ENCODE measurements at places on chromosomes 12 and 14.

GRCh38 chr12:49340971-49341776, 4.2 kb upstream of the C1QL4 start:
- DNase-seq, result no peak

DNA sequence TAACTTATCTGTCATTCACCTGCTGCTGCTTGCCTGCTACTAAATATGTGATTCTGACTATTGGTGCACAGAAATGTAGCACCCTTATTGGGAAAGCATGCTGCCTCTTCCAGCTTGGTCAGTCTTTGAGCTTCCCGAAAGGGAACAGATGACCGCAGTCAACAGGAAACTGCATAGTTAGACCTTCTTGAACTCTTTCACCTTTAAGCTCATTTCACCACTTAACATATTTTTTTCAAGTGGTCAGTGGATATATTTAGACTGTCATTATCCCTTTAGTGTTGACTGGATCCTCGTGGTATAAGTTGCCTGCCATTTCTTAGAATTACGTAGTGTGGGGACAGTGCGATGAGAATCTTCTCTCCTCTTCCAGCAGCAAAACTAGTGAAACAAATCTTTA, 224.9 kb downstream of the FBXL14 start:
- no peak for DNase-seq

GRCh38 chr12:99444859-99445316, 202.7 kb upstream of the GARIN6 start:
- DNase-seq, result no peak

DNA sequence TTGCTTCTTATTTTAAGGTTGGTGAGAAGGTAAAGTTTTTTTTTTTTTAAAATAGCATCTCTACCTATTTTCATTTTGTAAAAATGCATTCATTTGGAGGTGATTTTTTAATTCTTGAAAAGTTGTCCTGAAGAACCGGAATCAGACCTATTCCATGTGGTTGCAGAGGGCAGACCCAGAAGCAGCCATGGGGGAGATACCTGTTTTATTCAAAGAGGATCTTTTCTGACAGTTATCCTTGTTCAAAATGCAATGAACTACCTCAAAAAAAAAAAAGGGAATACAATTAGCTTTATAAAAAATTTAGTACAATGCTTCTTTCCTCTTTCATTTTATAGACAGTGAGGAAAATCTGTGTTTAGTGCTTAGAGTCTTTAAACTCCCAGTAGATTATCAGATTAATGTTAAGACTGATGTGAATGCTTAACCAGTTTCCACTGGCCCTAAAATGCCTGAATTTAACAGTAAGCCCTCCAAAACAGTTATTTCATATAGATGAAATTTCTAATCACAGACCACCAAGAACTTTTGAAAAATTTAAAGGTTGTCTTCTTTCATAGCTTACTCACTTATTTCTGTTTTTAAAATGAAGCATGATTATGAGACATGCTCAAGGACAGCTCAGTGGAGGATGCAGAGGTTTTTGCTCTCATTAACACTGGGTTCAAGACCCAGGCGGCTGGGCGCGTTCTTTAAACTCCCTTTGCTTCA, 8.6 kb upstream of the NEMF start:
- DNase-seq, result no peak

GRCh38 chr12:100901266-100901665, 106.7 kb downstream of the ANO4 start:
- no peak for DNase-seq

- DNase-seq, result no peak
Measured at GRCh38 chr12:43104494-43104893, 447.5 kb downstream of the ADAMTS20 start.

DNA sequence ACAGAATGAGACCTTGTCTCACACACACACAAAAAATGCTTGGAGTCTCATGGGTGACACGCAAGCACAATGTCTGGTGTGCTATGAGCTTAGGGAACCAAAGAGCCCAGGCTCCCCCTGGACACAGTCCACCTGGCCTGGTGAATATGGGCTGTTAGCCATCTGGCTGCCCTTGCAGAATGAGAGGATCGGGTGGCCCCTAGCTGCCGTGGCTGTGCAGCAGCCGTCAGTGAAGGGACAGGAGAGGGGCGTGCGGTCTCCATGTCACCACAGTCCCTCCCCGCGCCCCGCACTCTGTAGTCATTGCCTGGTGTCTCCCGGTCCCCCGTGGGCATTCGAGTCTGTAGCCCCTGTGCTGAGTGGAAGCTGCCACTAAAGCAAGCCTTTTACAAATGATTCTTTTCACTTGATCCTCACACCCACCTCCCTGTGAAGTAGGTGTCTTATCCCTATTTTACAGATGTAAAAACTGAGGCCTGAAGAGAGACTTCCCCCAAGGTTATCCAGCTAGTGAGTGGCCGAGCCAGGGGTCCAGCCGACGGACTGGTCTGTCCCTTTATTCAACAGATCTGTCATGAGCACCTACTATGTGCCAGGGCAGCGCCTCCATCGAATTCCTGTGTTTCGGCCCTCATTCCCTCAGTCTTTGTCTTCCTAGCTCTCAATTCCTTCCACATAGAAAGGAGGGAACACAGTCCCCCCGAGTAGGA, 18.8 kb downstream of the MVK start:
- no peak for DNase-seq

DNA sequence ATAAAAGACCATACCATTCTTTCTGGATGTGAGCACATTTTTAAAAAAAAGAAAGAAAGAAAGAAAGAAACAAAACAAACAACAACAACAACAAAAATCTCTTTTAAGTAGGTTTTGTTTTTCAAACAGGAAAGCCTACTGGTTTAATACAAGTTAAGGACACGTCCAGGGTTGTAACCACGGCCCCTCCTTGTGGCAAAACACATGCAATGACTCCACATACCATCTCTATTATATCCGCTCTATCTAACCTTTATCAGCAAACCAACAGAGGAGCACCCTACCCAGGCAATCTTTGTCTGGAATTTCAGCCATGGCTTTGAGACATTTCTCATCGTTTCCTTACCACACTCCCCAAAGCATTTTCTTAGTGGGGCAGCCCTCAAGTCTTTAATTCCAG, 360.5 kb upstream of the TMPO start:
- no peak for DNase-seq

DNA sequence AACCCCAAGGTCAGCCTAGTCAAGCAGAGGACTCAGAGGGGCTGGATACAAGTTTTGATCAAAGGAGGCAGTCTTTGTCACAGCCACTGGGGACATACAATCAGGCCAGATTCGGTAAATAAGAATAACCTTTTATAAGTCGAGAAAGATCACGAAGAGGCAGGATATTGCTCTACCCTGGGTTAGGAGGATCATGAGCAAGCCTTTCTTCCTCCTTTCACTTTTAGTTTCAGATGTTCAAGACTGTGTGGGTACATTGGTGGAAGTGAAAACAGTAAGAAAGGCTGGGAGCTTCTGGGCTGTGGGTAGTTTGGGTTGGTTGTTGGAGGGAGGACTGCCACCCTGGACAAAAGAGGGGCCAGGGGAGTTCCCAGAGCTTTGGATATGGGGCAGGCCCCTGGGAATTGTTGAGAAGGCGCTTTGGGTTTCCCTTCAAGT, 127.7 kb downstream of the SNAPC1 start:
- DNase-seq, result no peak

GRCh38 chr12:67107235-67107634, 161.9 kb upstream of the CAND1 start:
- DNase-seq, result no peak

DNA sequence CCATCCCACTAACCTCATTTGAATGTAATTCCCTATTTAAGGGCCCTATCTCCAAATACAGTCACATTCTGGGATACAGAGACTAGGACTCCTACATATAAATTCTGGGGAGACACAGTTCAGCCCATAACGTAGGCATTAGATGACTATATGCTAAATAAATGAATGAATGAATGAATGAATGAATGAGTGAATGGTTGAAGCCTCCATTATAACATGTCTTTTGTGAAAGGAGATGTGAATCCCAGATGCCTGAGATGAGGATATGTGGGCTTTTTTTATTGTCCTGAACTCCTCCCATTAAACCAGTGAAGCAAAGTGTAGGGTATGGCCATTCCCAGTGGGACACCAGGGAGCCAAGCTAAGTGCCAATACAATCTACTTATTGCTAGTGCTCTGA, 20.5 kb upstream of the TMEM233 start:
- DNase-seq, result no peak

DNA sequence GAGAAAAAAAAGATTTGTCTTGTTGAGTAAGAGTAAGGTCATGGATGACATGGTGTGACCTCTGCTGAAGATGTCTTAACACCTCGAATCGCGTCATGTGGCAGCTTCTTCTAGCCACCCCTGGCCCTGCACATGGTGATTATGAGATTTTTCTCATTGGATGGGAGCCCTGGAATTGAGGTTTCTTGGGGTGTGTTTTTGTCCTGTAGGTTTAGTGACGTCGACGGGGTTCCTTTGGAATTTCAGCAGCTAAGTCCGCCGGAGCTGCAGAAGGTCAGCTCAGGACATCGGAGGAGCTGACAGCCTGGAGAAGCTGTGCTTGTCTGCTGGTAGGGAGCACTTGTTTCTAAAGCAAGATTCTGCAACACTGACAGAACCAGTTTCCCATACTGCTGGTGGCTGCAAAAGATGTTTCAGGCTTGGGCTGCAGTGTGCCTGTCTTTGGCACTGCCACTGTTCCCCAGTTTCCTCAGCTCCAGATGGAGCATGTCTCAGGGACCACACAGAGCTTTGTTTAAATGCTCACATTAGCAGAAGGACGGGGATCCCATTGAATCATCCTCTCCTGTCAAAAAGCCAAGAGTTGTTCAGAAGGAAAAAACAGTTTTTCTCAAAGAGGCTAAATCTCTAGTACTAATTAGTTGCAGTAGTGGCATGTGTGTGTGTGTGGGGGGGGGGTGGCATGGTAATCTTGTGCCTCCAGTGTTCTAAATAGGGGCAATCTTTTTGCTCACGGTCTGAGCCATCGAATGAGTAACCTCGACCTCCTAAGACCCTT, 5.2 kb upstream of the FOS start:
- no peak for DNase-seq

- no peak for DNase-seq
Measured at GRCh38 chr12:108811411-108812180, 45.8 kb downstream of the SSH1 start.

DNA sequence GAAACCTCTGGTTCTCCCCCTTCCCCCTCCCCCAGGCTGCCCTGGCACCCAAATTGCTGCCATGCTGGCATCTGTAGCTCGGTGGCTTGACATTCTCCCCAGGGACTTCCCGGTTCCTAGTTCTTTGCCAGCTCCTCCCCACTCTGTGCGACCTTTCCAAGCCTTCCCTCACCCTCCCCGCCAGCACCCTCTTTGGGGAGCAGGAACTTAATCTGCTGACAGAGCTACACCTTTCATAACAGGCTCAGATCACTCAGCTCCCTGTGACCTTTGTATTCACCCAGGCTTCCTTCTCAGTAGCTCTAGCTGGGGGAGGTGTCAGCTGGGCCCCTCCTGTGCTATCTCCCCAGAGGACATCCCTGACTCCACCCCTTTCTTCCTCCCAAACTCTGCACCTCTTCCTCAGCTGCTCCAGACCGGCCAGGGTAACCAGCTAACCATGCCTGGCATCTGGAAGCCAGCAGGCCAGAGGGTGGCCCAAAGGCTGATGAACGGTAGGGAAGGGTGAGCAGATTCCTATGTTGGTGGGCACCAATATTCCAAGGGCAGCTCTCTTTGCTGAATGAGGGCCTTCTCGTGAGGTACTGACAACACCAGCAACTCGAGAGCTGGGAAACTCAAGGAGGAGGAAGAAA, 1.8 kb upstream of the COX14 start:
- no peak for DNase-seq

DNA sequence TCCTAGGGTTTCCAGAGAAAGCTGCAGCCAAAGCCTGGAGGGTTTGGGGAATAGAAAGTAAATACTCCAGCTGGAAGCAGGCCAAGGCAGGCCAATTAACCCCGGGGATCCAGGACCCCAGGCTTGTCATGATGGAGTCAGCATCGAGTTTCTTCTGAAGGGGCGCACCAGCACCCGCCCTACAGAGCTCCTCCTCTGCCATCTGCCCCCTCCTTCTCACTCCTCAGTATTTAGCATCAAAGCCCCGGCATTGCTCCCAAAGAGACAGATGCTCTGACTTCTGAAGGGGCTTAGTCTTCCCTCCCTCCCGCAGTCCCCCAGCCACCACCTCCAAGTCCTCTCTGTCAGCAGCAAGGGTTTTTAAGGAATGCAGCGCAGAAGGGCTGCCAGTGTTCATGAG, 285.1 kb upstream of the NOS1 start:
- no peak for DNase-seq

DNA sequence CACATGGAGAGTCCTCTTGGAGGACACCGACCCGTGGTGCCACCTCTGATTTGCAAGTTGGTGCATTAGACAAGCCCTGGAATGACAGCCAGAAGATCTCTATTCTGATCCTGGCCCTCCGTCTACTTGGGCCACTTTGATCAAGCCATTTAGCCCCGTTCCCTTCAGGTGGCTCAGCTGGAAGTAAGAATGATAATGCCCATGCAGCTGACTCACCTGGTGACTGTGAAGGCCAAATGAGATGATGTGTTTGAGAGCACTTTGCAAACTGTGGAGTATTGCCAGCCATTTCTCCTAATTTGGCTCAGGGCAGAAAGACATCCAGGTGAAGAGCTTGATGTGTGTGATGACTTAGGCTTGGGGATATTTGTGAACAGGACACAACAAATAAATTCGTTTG, 165.9 kb downstream of the ETV6 start:
- no peak for DNase-seq

GRCh38 chr12:117311-117710, 50.7 kb downstream of the IQSEC3 start:
- DNase-seq, result no peak

GRCh38 chr12:94208622-94208966, 60.2 kb downstream of the PLXNC1 start:
- DNase-seq, result no peak

- no peak for DNase-seq
Measured at GRCh38 chr12:121943926-121944325, 25.5 kb downstream of the CFAP251 start.

DNA sequence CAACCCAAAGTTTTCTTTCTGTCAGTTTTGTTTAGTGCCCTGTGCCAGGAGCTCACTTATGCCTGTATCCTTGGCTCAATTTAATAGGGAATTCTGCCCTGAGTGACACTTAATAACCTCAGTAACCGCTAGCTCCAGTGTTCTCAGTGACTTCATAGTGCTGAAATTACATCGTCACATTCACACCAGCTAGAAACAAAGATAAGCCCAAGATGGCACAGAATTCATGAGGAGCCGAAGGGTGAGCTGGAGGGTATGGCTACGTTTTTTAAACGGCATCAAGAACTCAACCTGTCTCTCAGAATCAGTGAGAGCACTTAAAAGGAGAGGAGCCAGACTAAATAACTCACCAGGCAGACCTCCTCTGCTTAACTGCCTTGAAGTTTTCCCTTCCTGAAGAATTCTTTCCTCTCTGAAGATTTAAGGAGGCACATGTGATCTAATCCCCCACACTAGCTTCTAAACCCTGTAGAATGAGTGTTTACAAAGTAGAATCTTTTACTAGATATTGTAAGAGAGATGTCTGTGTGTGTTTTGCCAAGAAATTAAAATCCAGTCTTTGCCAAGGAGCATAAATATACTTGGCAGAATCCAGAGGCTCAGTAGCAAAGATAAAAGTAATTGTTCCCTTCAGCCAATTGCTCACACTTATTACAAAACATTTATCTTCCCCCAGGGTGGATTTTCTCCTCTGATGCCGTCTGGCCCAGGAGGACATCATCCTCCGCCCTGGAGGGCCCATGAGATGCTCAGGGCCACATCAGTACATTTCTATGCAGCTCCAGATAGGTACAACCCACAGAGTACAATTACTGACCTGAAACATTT, 37.3 kb downstream of the PTGER2 start:
- no peak for DNase-seq
